Hair follicular keratinocyte (primary cell): ENCODE measurements at places on chromosomes 3 and 15. TPM values are rescaled to one million over a fixed set of nuclear protein-coding genes. Genes with fewer than 3 reads are reported as not detected.

Gene RCCD1
- 16.7 and 24.1 TPM in 2 replicates for total RNA-seq

Gene FEZF2
- not detected in 2 replicates for total RNA-seq

Gene ACTRT3
- total RNA-seq = 1.9 and 4.4 TPM in 2 replicates

Gene XYLB
- 2.5 and 2.7 TPM in 2 replicates for total RNA-seq

Gene EXD1
- total RNA-seq = 0.57 TPM in 1 of 2 replicates, not detected in the other

Gene TEX9
- 1.3 TPM in 2 replicates for total RNA-seq

Gene GTF2E1
- total RNA-seq = 10.3 and 11.6 TPM in 2 replicates

Gene TMEM40
- 30.8 and 68.6 TPM in 2 replicates for total RNA-seq

Gene RTP3
- not detected in 2 replicates for total RNA-seq

Gene BHLHE40
- 62.2 and 129 TPM in 2 replicates for total RNA-seq

Gene GCHFR
- 7.1 and 14.5 TPM in 2 replicates for total RNA-seq

Gene OR5K2
- not detected in 2 replicates for total RNA-seq

Gene MESP2
- total RNA-seq = 1.4 and 1.7 TPM in 2 replicates

Gene AHSG
- total RNA-seq = 0.47 TPM in 1 of 2 replicates, not detected in the other

Gene FBXL22
- total RNA-seq = 0.23 and 0.30 TPM in 2 replicates

Gene POLR2M
- total RNA-seq = 23.0 and 27.5 TPM in 2 replicates

Gene AGBL1
- not detected in 2 replicates for total RNA-seq

Gene CMTM6
- 79.8 and 143 TPM in 2 replicates for total RNA-seq

Gene GP5
- not detected in 2 replicates for total RNA-seq

Gene ITIH1
- total RNA-seq = not detected in 2 replicates

Gene TARS3
- total RNA-seq = 3.2 and 5.6 TPM in 2 replicates

Gene FBXO45
- total RNA-seq = 14.8 and 15.5 TPM in 2 replicates

Gene PAQR5
- 0.08 and 0.11 TPM in 2 replicates for total RNA-seq

Gene SYNPR
- total RNA-seq = not detected in 2 replicates

Gene VILL
- total RNA-seq = 3.5 and 5.2 TPM in 2 replicates

Gene CISH
- total RNA-seq = 5.1 and 6.6 TPM in 2 replicates

Gene IREB2
- 7.6 and 8.2 TPM in 2 replicates for total RNA-seq

Gene TNNC1
- total RNA-seq = not detected in 2 replicates

Gene STRIT1
- total RNA-seq = not detected in 2 replicates

Gene HRG
- total RNA-seq = 0.11 TPM in 1 of 2 replicates, not detected in the other

Gene SPTSSB
- 0.23 and 0.31 TPM in 2 replicates for total RNA-seq

Gene SOX2
- not detected in 2 replicates for total RNA-seq

Gene GPR27
- total RNA-seq = 0.08 and 0.11 TPM in 2 replicates

Gene ADCY5
- 0.08 TPM in 1 of 2 replicates, not detected in the other for total RNA-seq

Gene HYPK
- total RNA-seq = 12.9 and 14.4 TPM in 2 replicates

Gene SNTN
- total RNA-seq = not detected in 2 replicates

Gene ITGA11
- total RNA-seq = 0.08 and 0.27 TPM in 2 replicates

Gene CTSH
- 3.5 and 4.3 TPM in 2 replicates for total RNA-seq

Gene TNFAIP8L3
- total RNA-seq = 1.1 and 1.3 TPM in 2 replicates

Gene FGF7
- not detected in 2 replicates for total RNA-seq
